Amygdala (tissue), 56 donors: ENCODE measurements at places on chromosomes 7 and 10.

DNA sequence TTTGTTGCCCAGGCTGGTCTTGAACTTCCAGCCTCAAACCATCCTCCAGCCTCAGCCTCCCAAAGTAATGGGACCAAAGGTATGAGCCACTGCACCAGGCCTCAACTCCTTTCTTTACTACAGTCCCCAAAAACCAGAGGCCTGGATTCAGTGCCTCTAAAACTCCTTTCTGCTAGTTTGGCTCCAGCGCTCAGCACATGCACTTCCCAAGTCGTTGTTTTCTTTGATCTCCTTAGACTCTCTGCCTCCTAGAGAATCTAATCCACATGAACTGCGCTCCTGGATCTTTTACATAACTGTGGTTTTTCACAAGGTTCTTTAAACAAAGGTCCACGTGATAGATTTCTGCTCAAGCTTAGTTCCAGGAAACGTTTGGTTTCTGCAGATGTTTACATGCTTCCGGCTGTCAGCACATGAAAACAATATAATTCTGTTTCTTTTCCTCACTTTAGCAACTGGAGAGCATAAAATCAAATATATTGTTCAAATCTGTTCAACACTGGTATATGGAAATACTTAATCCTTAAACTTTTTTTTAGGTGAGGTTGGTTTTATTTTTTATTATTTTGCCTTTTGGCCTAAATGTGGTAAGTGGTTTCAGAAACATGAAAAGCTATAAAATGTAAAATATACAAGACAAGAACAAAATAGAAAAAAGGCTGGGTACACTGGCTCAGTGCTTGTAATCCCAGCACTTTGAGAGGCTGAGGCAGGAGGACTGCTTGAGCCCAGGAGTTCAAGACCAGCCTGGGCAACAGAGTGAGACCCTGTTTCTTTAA, 270.5 kb upstream of the MKLN1 start:
- DNase-seq = no peak

DNA sequence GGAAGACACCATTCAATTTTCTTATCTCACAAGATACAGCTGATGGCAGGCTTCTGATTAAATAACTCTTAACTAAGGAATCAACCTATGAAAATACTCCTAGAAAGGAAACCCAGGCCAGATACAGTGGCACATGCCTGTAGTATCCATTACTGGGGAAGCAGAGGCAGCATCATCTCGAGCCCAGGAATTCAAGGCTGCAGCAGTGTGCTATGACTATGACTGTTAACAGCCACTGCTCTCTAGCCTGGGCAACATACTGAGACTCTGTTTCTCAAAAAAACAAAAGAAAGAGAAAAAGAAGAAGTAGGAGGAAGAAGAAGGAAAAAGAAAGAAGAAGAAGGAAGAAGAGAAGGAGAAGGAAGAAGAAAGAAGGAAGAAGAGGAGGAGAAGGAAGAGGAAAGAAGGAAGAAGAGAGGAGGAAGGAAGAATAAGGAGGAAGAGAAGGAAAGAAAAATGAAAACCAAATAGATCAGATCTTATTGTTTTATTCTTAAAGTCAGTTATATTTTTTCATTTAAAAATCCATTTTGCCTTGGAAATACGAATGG, 18.0 kb downstream of the DPY19L1 start:
- no peak for DNase-seq

- DNase-seq = no peak
These were observed 108.9 kb upstream of the ZMIZ1 start for GRCh38 chr10:78959924-78960285.

- no peak for DNase-seq
These were observed 107.7 kb downstream of the BAMBI start for GRCh38 chr10:28785018-28785417.

DNA sequence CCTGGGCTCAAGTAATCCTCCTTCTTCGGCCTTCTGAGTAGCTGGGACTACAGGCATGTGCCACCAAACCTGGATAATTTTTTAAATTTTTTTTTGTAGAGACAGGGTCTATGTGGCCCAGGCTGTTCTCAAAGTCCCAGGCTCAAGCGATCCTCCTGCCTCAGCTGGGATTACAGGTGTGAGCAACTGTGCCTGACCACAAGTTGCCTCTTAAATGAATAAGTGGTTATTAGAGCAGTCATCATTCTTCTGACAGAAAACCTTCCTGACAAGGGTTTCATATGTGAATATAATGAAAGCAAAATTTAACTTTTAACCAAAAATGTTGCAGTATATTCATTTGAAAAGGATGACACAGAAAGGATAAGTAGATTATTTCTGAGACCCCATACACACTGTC, 532.5 kb downstream of the GRM8 start:
- DNase-seq = no peak

DNA sequence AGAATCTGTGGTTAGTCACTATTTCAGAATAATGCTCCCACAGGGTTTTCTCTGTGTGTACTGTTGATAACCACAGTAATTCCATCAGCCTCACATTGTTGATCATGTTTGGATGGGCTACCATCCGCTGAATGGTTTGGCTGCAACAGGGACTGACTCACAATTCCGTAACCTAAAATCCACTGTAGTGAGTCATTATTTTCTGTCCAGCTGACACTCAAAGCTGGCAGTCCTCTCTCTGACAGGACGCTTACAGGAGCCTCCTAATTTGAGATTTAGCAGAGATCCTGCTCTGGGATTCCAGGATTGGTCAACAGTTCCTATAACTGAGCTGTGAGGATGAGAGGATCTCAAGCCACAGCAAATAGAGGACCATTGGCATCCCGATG, 32.7 kb downstream of the VWA2 start:
- no peak for DNase-seq

DNA sequence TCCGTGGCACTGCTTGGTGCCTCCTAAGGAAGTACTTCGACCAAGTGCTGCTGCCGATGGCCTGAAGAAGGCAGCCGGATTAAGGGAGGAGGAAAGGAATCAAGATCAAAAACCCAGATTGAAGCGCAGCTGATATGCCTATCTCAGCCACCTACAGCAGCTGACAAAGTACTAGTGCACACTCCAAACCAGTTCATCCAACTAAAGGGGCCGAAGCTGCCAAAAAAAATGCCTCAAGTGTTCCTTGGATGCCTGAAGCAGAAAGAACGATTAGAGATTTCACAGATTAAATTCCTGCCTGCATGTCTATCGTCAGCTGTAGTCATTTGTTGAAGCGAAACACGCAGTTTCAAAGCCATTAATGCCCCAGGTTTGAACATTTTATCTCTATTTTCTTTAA, 65.7 kb downstream of the TNRC18 start:
- DNase-seq = no peak

DNA sequence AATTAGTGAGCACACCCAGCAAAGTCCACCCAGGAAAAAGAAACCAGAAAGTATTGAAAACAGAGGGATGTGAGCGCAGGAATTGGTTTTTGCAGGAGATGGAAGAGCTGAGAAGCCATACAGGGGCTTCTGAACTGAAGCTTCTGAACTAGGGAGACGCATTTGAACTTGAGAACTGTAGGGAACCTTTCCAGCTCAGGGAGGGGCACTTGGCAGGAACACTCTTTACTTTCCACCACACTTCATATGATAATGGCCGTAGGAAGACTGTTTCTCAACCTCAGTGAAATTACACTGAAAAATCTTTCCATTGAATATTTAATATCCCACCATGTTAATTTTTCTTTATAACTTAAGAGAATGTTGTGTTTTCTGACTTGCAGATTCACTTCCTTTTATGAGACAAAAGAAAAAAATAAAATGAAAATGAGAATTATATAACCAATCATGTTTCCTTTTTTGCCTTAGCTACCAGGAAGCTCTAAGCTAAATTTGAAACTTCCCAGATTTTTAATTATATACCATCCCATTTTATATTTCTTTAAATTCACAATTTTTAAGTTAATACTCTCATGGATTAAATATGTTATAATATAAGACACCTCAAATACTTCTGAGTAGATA, 98.3 kb upstream of the TCF7L2 start:
- DNase-seq = no peak

GRCh38 chr7:139103057-139103815, 6.3 kb downstream of the ZC3HAV1 start:
- no peak for DNase-seq

- DNase-seq = no peak
These were observed 166.7 kb upstream of the SH2B2 start for GRCh38 chr7:102119925-102120324.

DNA sequence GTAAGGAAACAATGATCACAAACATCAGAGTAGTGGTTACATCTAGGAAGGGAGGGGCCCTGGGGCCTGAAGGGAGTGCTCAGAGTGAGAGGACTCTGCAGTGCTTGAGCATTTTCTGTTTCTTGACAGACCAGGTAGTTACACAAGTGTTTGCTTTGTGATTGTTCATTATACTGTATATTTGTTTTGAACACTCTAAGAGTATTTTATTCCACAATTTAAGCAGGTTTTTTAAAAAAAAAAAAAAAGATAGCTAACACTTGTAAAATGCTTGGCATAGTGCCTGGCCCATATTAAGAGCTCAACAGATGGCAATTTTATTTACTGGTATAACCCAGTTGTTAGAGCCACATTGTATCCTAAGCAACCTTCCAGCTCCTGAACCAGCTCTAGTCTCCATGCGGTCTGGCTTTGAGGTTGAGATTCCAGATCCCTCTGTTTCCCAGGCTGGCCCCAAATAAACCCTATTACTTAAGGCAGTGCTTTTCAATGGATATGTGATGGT, 20.1 kb upstream of the ATXN7L1 start:
- no peak for DNase-seq

- DNase-seq = no peak
These were observed 46.2 kb upstream of the ARL4A start for GRCh38 chr7:12641196-12641595.

GRCh38 chr10:79093658-79094411, 25.1 kb downstream of the ZMIZ1 start:
- no peak for DNase-seq

DNA sequence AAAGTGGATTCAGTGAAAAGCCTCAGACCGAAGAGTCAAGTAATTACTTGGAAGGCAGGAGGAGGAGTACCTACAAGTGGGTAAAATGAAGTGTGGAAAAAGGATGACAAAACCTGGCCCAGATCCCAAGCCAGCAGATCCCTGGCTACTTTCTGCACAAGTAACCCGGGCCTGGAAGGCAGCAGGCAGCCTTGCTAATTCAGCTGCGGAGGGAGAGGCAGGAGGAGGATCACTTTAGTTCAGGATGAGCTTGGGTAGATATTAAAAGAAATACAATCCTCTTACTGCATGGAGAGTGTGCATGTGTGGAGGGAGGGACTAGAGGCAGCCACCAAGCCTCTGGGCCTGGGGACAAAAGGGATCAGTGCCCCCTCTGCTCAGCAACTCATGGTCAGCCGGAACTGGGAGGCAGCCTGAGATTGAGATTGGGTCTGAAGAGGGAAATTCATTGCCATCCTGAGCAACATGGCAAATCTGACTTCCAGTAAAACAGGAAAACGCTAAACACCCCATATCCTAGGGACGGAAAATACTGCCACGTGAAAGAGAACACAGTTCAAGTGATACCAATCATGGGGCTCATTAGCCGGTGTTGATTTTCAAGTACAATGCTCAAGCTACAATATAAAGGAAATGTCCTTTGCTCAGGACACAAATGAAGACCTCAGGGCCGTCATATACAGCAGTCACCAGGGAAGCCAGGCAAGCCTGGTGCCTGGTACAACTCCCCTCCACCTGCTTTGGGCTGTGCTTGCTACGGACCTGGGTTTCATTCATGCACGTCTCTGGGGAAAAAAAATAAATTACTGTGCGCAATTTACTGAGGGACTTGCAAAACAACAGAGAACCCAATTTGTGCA, 1.3 kb downstream of the AMPH start:
- no peak for DNase-seq

GRCh38 chr10:86360657-86361056, 5.9 kb downstream of the GRID1 start:
- no peak for DNase-seq
